ENCODE measurements at places on chromosomes 11 and 22.

DNA sequence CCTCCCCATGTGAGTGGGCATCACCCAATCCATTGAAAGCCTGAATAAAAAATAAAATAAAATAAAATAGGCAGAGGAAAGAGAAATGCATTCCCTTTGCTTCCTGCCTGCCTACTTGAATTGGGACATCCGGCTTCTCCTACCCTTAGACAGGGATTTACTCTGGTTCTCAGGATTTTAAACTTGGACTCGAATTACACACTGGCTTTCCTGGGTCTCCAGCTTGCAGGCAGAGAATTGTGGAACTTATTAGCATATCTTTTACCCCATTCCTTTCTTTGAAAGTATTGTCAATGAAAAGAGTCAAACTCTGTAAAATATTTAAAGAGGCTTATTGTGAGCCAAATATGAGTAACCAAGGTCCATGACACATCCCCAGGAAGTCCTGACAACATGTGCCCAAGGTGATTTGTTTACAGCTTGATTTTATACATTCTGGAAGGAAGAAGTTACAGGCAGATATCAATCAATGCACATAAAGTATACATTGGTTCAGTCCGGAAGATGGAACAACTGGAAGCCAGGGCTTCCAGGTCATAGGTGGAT, 78.4 kb upstream of the CCDC90B start:
- DNase-seq, result no peak

DNA sequence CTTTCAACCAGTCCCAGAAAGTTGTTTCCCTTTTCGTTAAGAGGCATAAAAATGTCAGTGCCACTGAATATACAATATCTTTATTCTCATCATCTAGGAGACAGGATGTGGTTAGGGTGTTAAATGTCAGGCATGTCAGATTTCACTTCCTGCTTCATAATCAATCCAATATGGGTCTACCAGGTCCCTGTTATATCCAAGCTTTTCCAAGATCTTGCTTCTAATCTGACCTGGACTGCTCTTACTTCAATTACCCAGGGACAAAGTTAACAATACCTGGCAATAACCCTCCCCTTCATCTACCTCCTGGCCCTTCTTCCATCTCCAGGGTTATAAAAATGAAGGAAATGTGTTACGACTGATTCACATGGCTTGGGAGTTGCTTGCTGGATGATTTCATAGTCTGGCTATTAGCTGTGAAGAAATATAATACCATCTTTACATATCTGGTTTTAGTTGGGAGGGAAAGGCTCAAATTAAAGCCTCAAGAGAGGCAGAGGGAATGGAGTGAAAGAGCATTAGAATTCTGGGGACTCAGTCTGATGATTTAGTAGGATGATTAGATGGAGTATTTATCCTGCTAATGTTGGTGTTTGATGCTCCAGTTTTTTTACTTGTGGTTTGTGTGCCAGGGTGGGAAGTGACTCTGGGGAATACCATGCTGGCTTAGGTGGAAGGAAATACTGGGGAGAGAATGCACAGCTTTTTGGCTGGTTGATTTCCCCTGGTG, 534.3 kb downstream of the ETS1 start:
- no peak for DNase-seq

DNA sequence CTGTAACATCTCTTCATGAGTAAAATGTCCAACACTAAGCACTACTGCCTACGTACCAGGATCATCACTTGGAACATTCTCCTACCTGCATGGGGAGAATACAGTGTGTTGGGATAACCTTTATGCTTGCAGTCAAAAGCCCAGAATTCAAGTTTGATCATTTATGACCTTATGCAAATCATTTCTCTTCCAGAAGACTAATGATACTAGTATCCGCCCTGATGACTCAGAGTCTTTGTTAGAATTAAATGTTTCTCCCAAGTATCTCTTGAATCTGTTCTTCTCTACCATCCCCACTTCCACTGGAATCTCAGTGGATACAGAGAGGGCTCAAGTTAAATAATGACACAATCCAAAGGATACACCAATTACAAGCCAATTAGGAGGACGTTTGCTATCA, 12.4 kb downstream of the MAJIN start:
- DNase-seq, result no peak

DNA sequence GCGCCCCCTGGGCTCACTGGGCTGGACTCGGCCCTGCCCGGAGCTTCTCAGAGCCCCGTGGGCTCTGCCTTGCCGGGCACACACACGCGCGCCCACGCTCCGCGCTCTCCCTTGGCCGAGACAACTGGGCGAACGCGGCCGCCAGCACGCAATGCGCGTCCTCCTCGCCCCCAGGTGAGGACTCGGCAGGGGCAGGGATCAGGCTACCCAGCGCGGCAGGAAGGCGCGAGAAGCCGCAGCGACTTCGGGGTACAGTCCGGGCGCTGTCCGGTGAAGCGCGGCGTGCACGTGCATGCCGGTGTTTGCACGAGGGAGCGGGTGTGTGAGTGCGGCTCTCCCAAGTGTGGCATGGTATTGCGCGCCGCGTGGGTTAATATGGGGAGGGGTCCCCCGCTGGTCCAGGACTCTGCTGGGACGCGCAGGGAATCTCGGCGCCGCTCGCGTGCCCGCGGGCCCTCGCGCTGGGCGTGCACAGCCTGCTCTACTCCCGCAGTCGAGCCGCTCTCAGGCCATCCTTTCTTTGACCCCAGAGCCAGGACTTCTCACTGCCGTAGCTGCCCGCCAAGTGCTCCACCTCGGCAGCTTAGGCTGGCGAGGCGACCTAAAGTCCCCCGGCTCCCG, 5.4 kb downstream of the WNT7B start:
- DNase-seq, result no peak

DNA sequence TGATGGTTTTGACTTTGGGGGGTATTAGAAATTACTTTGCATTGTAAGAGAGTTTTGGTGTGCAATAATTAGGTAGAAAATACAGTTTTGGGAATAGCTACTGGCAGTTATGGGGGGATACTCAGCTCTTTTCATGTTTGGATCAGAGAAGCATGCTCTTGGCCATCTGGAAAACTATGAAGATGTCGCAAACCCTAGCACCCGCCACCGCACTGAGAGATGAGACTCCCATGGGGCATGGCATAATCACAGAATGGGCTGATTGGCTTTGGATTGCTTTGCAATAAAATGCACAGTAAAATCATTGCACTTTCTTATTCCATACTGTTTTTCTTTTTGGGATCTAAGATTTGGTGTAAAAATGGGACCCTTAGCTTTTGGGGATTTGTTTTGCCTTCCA, 43.5 kb upstream of the SLC5A12 start:
- no peak for DNase-seq

- no peak for DNase-seq
Observed at GRCh38 chr11:130323452-130324450, 9.0 kb upstream of the ZBTB44 start.

- no peak for DNase-seq
Observed at GRCh38 chr11:119990309-119991021, 147.4 kb downstream of the TRIM29 start.

DNA sequence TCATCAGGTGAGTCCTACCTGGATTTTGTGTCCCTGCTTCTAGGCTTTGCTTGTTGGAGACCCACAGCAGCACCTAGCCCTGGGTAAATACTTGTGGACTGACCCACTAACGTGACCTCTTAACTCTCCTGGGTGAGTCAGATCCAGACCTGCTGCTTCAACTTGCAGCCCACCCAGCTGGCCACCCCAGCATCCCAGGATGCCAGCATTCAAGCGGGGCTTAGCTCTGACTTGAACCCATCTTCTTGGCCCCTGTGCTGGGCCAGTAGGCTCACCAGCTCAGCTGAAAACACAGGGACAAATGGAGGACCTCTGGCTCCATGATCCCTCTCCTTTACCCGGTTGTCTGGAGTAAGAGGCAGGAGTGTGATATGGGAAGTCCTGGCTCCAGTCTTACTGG, 33.5 kb downstream of the PARVG start:
- no peak for DNase-seq

DNA sequence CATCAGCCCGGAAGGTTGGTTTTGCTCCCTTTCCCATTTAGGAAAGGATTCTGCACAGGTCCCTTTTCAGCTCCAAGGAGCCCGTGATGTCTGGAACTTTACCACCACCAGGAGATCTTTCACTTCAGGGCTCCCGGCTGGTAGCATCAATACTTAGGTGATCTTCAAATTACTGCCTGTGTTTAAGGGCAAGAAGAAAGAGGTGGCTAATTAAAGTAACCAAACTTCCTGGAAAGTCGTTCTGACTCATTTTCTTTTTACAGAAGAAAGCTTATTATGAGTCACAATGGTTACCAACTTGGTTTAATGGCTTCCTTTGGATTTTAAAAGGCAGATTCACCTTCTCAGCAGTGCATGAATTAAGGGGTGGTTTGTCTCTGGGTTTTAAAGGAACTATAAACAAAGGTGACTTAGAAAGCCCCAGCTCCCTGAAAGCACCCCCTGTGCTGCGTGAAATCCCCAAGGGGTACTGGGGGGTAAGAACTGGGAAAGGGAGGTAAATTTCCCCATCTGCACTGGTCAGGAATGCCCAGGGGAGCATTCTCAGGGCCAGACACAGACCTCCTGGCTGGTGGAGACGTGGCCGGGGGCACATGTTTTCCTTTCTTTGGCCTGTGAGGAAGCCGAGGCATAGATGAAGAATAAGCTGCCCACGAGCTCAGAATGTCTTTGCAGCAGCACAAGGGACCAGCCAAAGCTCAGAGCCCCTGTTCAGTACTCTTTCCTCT, 8.8 kb downstream of the POU2F3 start:
- no peak for DNase-seq

DNA sequence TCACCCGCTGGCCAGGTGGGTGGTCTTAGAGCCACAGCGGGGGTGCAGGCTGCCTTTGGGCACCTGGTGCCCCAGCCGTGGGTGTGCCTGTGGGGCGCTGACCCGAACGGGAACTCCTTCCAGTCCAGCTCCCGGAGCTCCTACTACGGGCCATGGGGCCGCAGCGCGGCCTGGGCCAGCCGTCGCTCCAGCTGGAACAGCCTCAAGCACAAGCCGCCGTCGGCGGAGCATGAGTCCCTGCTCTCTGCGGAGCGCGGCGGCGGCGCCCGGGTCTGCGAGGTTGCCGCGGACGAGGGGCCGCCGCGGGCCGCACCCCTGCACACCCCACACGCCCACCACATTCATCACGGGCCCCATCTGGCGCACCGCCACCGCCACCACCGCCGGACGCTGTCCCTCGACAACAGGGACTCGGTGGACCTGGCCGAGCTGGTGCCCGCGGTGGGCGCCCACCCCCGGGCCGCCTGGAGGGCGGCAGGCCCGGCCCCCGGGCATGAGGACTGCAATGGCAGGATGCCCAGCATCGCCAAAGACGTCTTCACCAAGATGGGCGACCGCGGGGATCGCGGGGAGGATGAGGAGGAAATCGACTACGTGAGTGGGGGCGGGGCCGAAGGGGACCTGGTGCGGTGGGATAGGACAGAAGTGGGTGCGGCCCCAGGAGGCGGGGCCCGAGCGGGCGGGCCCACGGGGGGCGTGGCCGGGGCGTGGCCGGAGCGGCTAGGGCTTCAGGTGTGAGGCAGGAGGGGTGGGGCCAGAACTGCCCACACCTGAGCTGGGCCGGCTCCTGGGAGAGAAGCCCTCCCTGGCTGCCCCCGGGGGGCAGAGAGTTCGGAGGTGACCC, 91.5 kb downstream of the CACNA1I start:
- no peak for DNase-seq

- peak; percentile 69 for DNase-seq
Observed at GRCh38 chr11:84714316-84714780, 912.8 kb downstream of the DLG2 start.

GRCh38 chr11:503179-503981, 3.7 kb downstream of the RNH1 start:
- DNase-seq, result no peak

DNA sequence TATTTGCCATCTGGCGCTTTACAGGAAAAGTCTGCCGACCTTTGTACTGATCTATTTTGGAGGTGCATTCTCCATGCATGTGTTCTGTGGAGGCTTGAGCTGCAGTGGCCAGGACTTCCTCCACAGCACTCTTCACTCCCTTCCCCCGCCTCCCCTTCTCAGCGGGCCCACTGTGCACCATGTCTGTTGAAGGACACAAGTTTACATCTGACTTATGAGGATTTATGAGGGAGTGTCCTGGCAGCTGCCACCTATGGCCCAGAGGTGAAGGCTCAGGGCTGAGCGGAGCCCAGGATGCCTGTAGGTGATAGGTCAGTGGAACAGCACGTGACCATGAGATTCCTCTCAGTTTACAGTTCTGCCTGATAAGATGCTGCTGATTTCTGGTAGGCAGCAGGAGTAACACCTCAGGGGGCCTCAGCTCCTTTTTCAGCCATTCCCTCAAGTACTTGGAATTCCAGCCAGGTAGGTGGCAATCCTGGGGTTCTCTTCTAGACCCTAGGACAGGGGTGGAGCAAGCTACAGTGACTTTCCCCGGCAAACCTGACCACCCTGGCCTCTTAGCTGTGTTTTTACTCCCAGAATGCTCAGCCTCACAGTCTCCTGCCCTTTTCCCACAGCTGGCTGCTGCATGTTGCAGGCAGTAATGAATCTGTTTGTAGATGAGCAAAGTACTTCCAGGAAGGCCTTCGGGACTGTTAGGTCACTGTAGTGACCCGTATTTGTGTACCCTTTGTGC, 59.9 kb downstream of the PPFIBP2 start:
- no peak for DNase-seq

- no peak for DNase-seq
Observed at GRCh38 chr11:27552341-27552740, 45.8 kb upstream of the LIN7C start.

GRCh38 chr22:47697861-47698260, 935.4 kb downstream of the TBC1D22A start:
- DNase-seq, result no peak

GRCh38 chr11:60348116-60348515, 21.1 kb downstream of the MS4A6E start:
- DNase-seq, result no peak

DNA sequence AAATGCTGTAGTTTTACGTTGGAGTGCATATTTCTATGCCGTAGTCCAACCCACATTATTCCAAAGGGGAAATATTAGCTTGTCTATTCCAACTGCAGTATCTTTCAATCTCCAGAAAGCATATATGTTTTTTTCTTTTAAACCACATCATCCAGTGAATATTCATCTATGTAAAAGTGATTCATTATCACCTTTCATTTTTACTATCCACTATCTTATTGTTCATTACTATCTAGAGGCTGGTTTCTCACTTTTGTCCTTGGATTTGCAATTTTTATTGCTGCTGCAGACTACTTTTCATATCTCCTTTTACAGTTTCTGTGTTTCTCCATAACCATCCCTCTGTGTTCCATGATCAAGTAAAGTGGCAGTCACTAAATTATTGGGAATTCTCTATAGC, 1097.2 kb upstream of the TENM4 start:
- DNase-seq, result no peak

DNA sequence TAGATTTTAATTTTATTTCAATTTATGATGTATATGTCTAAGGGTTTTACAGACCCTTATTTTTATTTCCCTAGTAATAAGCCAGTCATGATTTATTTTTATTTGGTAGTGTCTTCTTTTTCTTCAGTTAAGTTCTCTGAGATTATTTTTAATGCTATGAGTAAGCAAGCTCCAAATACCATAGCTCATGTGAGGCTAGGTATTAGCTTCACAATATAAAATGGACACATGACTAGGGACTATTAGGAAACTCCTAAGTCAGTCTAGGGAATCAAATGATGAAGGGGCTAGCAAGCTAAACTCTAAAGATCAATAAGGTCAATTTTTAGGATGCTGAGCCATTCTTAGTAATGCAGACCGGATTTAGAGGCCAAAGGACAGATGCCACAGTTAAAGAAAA, 45.9 kb downstream of the CKAP5 start:
- DNase-seq, result no peak

GRCh38 chr22:43969021-43969878, 14.0 kb downstream of the SAMM50 start:
- no peak for DNase-seq
